Cardiac muscle cell (in vitro differentiated cells and primary cell): ENCODE measurements at places on chromosomes 1 and 21. TPM values are rescaled to one million over a fixed set of nuclear protein-coding genes. Genes with fewer than 3 reads are reported as not detected.

MMP23B gene
- 11.3 and 14.1 TPM in 2 replicates for polyA plus RNA-seq

TIAM1 gene
- 9.6 and 11.3 TPM in 2 replicates for polyA plus RNA-seq

LHX8 gene
- polyA plus RNA-seq, result 0.47 and 1.9 TPM in 2 replicates

PPM1J gene
- polyA plus RNA-seq, result 20.1 and 28.6 TPM in 2 replicates

C8A gene
- not detected in 2 replicates for polyA plus RNA-seq
